ENCODE measurements at places on chromosomes 11 and 22.

- no peak for DNase-seq
These were observed 388.2 kb downstream of the KCNA4 start for GRCh38 chr11:29628609-29629008.

GRCh38 chr11:65487467-65488272 lies 11.2 kb upstream of the MALAT1 start:
- DNase-seq: no peak

- no peak for DNase-seq
These were observed 24.9 kb downstream of the BCO2 start for GRCh38 chr11:112200252-112200651.

DNA sequence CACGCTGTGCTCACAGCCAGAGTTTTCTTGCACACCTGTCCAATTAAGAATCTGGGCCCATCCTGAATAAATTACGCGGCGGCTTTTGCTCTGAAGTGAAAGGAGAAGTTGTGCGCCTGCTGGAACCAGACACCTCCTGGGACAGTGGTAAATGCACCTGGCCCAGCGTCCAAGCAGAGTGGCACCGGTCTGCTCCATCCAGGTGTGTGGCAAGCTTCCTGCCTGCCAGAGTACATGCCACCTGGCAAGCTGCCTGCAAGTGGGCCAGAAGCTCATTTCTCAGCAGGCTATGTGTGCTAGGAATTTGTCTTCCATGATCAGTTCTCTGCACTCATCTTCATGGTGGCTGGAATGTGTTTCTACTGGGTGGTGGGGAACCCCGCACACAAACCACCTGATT lies 660.6 kb downstream of the ETS1 start:
- no peak for DNase-seq

DNA sequence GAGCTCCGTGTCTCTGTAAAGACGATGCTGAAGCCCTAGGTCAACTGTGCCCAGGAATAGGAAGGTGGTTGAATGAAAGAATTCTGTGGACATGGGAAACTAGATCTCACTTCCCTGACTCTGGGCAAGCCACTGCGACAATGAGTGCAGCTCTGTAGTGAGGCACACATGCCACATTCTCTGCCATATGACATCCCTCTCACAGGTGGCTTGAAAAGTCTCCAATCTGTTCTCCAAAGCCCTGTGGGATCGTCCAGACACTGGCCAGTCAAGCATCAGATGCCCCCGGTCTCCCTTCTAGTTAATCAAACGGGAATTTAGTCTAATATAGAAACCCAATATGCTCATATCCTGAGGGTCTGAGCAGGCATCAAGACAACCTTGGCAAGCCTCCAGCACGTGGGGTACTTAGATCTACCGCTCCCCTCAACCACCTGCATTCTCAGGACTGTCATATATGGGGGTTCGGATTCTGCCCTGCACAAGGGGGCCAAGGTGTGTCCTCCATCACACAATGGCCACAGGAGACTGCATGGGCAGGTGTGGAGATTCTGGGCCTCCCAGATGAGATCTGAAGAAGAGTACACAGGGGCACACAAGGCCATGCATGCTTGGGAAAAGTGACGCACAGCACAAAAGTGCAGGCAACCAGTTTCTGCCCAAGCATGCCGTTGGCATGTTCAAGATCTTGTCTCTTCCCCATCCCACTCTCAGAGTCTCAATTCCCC lies 11.9 kb downstream of the DKK3 start:
- no peak for DNase-seq

GRCh38 chr22:45399712-45400445 lies 13.5 kb downstream of the SMC1B start:
- no peak for DNase-seq

DNA sequence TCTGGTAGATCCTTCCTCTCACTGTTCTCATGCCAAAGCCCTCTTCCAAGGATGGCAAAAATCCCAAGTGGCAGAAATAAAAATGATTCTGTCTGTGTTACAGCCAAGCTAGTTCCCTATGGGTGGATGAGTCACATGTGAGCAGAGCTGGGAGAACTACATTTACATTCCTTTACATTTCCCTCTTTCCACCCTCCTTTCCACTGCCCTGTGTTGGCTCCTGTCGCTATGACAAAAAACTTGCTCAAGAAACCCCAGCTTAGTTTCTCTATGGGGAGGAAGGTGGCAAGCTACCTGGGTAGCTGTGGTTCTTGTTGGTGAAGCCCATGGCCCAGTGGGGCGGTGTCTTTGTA lies 10.2 kb upstream of the DDB2 start:
- DNase-seq: no peak

GRCh38 chr22:38072322-38073149 lies 11.4 kb downstream of the SLC16A8 start:
- DNase-seq: no peak

GRCh38 chr22:49163960-49164690 lies 663.5 kb downstream of the BRD1 start:
- DNase-seq: no peak

- no peak for DNase-seq
These were observed 56.4 kb downstream of the TRAF6 start for GRCh38 chr11:36453678-36454077.

GRCh38 chr22:20085651-20086050 lies 5.6 kb downstream of the DGCR8 start:
- no peak for DNase-seq

DNA sequence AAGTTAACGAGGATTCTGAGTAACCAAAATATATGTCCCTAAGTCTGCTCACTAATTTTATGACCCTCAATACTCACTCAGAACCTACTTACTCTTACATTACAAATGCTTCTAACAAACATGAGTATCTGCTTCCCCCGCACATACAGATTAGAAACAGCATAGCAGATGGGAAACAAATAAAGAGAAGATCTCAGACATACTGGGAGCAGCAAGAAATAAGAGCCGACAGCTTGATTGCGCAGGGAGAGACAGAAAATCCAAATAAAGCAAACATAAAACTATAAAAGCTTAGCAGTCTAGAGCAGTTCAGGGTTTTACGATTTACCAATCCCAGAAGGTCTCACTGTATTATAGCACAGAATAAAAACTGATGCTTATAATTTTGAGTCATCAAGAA lies 89.1 kb upstream of the DBX1 start:
- no peak for DNase-seq

DNA sequence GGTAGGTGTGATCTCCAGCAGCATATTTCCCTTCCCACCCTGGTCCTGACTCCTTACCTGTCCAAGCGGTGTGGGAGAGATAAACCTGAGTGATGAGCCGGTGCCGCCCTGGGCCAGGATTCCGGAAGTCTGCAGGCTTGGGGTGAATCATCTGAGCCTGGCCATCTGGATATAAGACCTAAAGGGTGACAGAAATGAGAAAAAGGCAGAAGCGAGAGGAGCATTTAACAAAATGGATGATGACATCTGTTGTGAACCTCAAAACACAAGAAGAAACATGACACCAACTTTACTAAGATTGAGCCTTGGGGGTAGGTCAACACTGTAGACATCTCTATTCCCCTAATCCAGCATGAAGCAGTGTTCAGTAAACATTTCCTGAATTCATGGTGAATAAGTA lies 62.8 kb downstream of the AAMDC start:
- DNase-seq: no peak

- no peak for DNase-seq
These were observed 876.3 kb downstream of the FAM181B start for GRCh38 chr11:81857386-81857785.

DNA sequence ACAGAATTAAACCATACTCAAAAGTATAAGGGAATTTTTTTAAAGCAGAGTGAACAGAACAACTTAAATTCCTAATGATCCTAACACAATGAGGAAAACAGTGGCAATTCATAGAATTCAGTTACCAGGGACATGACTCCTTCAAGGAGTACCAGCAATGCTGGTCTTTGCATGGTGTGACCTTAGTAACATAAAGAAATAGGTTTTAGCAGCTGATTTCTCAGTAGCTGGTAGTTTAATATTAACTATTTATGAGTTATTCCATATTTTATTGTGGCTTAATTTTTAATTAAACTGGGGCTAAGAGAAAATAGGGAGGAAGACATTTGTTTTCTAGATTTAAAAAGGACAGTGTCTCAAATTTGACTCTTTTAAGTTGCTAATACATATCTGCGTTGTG lies 30.9 kb downstream of the CHKA start:
- DNase-seq: no peak

- DNase-seq: no peak
These were observed 47.1 kb downstream of the BID start for GRCh38 chr22:17726928-17727897.

DNA sequence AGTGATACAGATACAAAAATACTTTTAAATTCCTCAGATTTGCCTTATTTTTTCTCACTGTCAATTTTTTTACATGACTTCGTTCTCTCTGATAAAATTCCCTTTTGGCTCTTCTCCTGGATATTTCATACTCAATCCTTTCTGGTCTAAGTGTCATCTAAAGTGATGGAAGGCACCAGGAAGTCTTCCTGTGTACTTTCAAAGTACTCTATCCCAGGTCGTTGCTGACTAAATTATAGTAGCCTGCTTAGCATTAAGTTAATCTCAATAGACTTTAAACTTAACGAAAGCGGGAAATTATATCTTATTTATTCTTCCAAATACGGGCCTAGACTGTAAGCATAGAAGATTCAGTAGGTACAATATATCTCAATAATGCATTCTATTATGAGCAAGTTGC lies 67.8 kb downstream of the CASP12 start:
- DNase-seq: no peak

DNA sequence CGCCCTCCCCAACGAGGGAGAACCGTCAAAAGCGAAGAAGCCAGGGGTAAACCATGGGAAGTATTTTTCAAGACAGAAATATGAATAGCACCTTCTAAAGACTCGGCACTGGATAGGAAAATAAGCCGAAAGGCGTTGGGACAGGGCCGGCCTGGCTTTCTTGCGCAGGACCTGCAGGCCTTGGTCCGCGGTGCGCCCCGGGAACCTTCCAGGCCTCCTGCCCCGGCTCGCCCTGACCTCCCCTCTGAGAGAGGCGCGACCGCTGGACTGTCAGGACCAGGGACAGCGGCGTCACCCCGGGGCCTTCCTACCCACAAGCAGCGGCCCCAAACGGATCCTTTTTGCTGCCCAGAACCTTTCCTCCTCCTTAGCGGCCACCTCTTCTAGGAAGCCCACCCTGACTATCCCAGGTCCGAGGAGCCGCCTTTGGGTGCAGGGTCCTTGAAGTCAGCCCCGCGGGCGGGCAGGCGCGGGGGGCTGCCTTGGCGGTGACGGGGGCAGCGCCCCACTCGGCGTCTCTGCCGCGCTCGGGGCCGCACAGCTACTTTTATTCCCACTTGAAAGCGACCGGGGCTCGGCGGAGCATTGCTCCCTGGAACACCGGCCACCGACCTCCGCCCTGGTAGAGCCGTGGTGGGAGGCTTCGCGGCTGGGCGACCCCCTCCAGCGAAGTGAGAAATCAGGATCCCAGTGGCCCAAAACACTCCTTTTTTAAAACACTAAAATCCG lies 650 bp upstream of the MAPK11 start:
- DNase-seq: no peak

GRCh38 chr11:68900835-68901381 lies 2.7 kb downstream of the MRPL21 start:
- DNase-seq: no peak

DNA sequence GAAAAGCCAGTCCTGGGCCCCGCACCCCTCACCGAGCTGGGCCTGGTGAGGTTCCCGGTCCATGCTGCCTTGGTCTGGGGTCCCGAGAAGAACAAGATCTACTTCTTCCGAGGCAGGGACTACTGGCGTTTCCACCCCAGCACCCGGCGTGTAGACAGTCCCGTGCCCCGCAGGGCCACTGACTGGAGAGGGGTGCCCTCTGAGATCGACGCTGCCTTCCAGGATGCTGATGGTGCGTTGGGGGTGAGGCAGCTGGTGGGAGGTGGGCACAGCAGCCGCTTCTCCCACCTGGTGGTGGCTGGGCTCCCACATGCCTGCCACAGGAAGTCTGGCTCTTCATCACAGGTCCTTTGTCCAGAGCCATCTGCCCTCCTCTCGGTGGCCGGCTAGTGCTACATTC lies 4.5 kb upstream of the SMARCB1 start:
- no peak for DNase-seq

DNA sequence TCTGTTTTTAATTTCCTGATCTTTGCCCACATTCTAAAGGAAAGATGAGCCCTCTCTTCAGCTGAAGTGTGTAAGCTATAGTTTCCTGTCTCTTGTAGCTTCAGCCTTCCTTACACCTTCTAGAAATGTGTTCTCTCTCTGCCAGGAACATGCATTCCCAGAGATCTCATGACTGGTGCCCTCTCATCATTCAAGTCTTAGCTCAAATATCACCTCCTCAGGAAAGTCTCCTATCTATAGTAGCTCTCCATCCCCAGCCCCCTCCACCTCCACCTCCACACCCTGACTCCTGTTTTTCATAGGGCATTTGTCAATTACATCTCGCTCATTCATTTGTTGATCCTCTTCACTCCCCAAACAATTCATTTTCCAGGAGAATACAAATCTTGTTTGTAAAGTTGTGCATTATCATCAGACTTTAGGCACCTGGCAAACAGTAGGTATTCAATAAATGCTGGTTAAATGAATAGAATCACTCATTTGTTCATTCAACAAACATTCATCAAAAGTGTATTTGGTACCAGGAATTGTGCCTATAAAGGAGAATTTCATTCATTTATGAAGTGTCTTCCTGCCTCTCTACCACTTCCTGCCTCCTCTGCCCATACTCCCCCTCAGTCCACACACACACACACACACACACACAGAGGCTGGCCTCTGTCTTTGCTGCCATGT lies 160.3 kb downstream of the BBOX1 start:
- DNase-seq: no peak

DNA sequence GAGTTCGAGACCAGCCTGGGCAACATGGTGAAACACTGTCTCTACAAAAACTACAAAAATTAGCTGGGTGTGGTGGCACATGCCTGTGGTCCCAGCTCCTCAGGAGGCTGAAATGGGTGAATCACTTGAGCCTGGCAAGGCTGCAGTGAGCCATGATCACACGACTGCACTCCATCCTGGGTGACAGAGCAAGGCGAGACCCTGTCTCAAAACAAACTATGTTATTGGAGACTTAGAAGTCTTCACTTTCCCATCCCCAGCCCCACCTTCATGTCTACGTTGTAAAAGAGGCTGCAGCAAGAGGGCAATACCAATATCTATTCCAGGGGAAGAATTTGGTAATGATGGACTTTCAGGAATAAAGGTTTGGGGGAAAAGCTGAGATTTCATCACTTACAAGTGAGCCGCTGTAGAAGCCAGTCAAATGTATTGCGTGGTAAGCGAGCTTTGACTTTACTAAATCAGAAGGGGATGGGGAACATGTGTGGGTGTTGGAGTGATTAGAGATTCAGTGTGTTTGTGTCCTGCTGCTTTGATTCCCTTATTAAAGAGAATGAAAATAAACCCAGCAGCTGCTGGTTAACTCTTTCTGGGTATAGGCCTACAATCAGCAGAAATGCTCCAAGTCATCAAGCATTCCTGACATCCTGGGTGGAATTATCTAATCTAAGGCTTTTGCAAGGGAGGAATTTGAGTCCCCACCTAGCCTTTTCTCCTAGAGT lies 53.7 kb downstream of the UBASH3B start:
- no peak for DNase-seq

GRCh38 chr22:45518580-45518991 lies 15.9 kb downstream of the FBLN1 start:
- no peak for DNase-seq

- no peak for DNase-seq
These were observed 45.6 kb upstream of the HIPK3 start for GRCh38 chr11:33211580-33211979.

- DNase-seq: no peak
These were observed 7.3 kb downstream of the RASSF10 start for GRCh38 chr11:13016415-13016814.

- DNase-seq: no peak
These were observed 9.5 kb downstream of the C1QTNF6 start for GRCh38 chr22:37178350-37179125.

Measured in stimulated activated CD8-positive, alpha-beta memory T cell treated with anti-CD3 and anti-CD28 coated beads, Interleukin-7, amount 100 ng/mL, for 4 hours (primary cell).